ENCODE measurements at places on chromosomes 4 and X. TPM values are rescaled to one million over a fixed set of nuclear protein-coding genes. Genes with fewer than 3 reads are reported as not detected.

The GPRASP1 gene
- total RNA-seq, result 0.32 TPM

The GAGE13 gene
- not detected for total RNA-seq

The CEP135 gene
- total RNA-seq, result 5.8 TPM

The MTCP1 gene
- 1.1 TPM for total RNA-seq

The IL2 gene
- not detected for total RNA-seq

The SYP gene
- total RNA-seq, result 0.32 TPM

The FAM149A gene
- 6.0 TPM for total RNA-seq

The AMOT gene
- 1.8 TPM for total RNA-seq

The ARHGAP36 gene
- total RNA-seq, result not detected
